ENCODE measurements at places on chromosomes 7 and 10.

GRCh38 chr10:124698545-124699469 is 45.4 kb downstream of the FAM53B start:
- no peak for DNase-seq

DNA sequence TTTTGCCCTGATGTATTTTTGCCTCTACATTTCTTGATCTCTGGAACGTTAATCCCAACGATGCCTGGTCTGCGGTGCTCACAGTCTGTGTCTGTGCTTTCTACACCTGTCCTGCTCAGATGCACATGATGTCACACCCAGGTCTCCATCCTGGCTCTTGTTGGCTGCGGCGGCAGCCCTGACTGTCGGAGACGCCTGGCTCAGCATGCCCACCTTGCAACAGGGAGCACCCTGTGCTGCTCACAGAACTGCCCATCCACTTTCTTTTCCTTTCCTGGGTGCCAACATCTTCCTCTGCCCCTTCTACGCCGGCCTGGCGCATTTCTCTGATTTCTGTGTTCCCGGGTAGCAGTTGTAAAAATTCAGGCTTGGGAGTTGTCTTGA is 106.2 kb downstream of the CUX1 start:
- no peak for DNase-seq

- DNase-seq, result no peak
Measured at GRCh38 chr7:64997164-64997908, 6.5 kb upstream of the ZNF117 start.

DNA sequence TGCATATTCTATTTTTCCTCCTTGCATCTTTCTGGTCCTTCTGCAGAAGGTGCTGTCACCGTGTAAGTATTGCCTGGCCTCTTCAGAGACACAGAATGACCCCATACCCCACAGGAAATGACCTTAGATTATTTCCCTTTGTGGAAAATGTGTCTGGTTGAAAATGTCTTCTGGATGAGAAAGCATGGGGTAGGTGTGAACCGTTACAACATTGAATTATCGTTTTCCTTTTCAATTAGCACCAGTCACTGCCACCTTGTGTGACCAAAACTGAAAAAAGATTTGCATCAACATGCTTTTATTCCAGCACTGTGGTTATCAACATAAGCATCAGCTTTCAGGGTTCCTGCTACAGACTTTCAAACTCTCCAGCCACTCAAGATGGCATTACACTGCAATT is 58.0 kb upstream of the CELF2 start:
- DNase-seq, result no peak

DNA sequence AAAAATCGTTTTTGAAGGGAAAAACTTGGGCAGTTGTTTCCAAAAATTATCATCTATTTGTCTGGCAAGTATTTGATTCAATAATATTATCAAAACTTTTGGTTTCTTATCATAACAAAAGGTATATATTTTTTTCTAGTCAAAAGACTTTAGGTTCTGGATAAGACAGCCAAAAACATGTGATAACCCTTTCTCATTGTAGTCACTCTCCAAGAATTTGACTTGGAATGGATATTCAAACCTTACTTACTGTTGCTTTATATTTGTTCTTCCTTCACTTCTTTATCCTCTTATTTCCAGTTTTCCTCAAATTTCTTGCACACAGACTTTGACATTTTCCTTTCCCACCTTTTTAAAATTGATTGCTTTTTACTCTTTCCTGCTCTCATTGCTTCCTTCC is 140.9 kb upstream of the FAM3C start:
- DNase-seq, result no peak

DNA sequence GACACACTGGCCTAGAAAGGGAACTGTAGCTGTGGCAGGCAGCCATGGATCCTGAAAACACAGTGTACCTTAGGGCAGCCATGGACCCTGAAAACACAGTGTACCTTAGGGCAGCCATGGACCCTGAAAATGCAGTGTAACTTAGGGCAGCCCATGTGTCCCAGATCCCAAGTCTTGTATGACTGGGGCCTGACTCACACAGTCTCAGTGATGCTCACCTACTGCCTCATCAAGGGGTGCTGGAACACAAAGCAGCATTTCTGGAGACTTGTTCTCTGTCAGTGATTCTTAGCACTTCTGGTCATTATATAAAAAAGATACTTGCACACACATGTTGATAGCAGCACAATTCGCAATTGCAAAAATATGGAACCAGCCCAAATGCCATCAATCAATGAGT is 70.2 kb upstream of the LAMB4 start:
- DNase-seq, result no peak

DNA sequence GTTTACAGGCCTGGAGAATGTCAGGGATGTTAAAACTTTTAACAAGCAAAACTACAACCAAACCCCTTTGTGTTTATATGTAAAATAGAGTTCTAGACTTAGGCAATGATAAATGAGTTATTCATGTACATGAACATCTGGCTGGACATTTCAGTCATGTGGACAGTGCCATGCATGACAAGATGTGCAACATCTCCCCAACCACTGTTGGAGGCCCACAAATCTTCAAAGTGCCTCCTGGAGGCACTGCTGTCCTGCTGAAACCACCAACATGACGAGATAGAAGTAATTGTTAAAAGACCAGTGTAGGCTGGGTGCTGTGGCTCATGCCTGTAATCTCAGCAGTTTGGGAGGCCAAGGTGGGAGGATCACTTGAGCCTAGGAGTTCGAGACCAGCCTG is 18.4 kb downstream of the PPIA start:
- no peak for DNase-seq

DNA sequence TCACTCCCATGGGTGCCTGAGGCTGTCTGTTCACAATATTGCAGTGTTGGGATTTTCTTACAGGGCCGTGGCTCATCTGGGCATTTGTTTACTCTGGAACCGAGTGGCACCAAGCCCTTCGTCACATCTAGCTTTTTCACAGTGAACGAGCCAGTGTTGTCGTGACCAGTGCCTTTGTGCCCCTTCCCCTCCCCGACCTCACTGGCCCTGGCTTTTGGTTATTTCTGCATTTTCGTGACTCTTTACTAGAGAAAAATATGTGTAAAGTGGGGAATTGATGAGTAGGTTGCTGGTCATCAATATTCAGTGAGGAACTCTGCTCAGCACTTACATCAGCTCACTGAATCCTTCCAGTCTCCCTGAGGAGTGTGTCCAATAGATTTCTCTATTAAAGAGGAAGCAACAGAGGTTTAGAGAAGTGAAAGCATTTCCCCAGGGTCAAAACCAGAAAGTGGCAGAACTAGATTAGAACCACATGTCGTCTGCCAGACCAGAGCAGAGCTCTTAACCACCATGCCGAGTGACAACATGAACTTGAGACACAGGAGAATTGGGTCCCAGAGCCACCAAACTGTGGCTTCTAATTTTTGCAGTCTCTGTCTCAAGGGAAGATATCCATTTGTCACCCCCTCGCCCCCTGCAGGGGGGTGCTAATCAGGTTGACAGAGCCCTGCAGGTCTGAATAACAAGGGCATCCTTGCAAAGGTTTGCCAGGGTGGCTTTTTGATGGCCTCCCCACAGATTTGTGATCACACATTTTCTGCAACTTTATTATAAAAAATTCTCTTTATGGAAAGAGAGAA is 125.3 kb downstream of the CHN2 start:
- peak; percentile 19 for DNase-seq

- DNase-seq, result no peak
Measured at GRCh38 chr7:50307368-50308032, 3.0 kb downstream of the IKZF1 start.

GRCh38 chr7:47149208-47149839 is 432.6 kb downstream of the TNS3 start:
- DNase-seq, result no peak

DNA sequence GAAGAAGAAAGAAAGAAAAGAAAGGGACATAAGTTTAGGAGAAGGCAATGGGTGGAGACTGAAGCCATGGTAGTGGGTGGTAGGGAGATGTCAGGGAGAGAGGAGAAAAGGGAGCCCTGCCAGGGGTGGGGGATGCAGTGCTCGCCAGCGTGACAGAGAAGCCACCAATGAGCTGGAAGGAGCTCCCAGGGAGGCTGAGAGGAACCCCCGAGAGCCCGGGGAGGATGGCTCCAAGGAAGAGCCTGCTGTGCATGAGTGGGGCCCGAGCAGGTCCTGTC is 141.2 kb upstream of the SHH start:
- DNase-seq, result no peak

GRCh38 chr7:7786595-7786994 is 68.2 kb upstream of the RPA3 start:
- no peak for DNase-seq

GRCh38 chr10:12628964-12629766 is 279.8 kb downstream of the CAMK1D start:
- no peak for DNase-seq

DNA sequence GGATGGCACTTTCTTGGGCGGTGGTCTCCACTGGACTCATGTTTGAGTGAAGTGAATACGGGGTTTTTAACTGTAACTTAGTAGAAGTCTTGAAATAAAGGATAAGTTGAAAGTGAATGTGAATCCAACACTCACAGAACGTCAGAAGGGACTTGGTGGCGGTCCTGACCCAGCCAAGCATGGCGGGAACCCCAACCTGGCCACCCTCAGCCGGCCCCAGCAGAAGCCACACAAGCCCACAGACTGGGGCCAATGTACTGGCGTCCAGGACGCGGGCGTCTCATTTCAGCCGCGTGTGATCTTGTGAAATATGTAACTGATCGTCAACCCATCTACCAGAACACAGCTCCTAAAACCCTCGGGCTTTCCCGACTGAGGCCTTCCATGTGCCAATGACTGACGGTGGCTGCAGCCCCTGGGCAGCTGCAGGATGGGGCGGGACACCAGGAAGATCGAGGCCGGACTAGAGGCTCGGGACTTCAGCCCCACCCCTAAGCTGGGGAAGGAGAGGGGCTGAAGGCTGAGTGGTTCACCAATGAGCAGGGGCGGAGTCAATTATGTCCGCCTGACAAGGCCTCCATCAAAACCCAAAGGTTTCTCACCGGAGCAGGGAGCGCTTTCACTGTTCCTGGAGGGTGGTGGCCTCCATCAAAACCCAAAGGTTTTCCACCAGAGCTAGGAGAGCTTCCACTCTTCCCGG is 161.5 kb downstream of the MAD1L1 start:
- no peak for DNase-seq

GRCh38 chr7:4079366-4079765 is 602.7 kb upstream of the FOXK1 start:
- DNase-seq, result no peak

DNA sequence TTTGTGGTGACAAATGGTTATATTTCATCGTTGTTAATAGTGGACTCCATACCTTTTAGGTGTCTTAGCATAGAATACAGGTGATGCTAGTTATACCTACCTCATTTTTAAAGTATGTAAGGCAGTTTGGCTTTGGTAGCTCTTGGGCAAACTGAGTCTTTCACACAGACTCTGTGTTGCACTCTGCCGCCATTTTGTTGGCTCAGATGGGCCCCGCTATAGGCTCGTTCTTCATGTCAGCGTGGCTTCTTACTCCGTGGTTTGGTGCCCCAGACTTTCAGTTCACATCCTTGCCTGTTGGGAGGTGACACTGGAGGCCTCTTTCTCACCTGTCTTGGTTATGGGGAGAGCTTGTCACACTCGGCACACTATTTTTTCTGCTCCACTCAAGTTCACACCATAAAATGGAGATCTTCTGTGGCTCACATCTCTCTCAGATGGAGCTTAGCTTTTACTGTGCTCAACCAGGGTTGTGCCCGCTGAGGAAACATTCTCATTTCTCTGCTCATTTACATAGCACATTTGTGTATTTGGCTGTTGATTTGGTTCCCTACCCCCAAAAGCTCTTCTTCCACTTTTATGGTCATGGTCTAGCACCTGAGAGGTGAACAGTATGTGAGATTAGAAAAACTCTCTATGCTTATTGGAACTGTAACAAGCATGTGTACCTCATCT is 178.5 kb downstream of the ARID5B start:
- DNase-seq, result no peak

GRCh38 chr7:53789741-53790140 is 752.4 kb upstream of the VSTM2A start:
- DNase-seq, result no peak

- no peak for DNase-seq
Measured at GRCh38 chr7:45069444-45070253, 19.1 kb downstream of the NACAD start.

- no peak for DNase-seq
Measured at GRCh38 chr7:5997210-5997808, 11.5 kb downstream of the PMS2 start.

GRCh38 chr7:141464551-141464950 is 86.7 kb upstream of the AGK start:
- DNase-seq, result no peak

GRCh38 chr7:119935418-119936025 is 337.5 kb upstream of the KCND2 start:
- DNase-seq, result peak; percentile 1

- DNase-seq, result no peak
Measured at GRCh38 chr10:25522946-25523608, 348.3 kb downstream of the GPR158 start.

DNA sequence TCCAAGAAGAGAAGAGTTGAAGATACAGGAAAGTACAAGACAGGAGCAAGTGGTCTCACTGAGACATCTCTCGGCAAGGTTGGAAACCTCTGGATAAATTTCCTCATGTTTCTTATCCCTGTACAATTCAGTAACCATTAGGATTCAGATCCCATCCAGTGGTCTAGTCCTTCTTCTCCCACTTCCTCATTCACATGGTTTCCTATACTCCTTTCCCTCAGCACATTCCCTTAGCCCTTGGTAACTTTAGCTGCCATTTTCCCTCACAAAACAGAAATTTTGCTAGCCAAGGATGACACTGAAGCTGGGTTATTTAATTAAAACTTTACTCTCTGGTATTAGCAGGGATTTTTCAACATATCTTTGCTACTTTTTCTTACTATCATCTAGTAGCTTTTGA is 82.6 kb downstream of the CPED1 start:
- no peak for DNase-seq

GRCh38 chr10:7538970-7539654 is 127.7 kb downstream of the ITIH5 start:
- no peak for DNase-seq

DNA sequence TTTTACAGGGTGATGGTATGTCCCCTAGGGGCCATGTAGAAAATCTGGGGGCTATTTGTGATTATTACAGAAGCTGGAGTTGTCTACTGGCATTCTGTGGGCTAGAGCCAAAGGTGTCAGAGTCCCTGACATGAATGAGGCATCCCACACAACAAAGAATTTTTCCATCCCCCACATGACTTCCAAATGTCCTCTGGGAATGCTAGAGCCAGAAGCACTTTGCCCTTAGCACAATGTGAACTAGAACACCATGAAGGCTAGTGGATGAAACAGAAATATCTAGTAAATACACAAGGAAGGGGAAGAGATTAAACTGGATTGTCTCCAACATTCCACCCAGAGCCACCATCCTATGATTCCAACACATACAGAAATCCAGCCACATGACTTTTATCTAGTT is 46.9 kb downstream of the FAM13C start:
- no peak for DNase-seq

- DNase-seq, result no peak
Measured at GRCh38 chr10:110310741-110311140, 6.0 kb upstream of the SMNDC1 start.

- DNase-seq, result no peak
Measured at GRCh38 chr7:132435016-132435990, 141.0 kb downstream of the PLXNA4 start.

- DNase-seq, result peak; percentile 82
Measured at GRCh38 chr7:41696323-41696916, 6.5 kb downstream of the INHBA start.

- no peak for DNase-seq
Measured at GRCh38 chr7:49386792-49387191, 386.6 kb upstream of the VWC2 start.
